ENCODE measurements at places on chromosomes 2 and 18. TPM values are rescaled to one million over a fixed set of nuclear protein-coding genes. Genes with fewer than 3 reads are reported as not detected.

The CHRND gene
- not detected for total RNA-seq

The ACVR1C gene
- total RNA-seq = not detected

The LYPD6 gene
- 0.06 TPM for total RNA-seq

The CDK5R2 gene
- 2.5 TPM for total RNA-seq

The SLC14A1 gene
- not detected for total RNA-seq

The C2orf80 gene
- not detected for total RNA-seq

The CTAGE1 gene
- not detected for total RNA-seq

The OXER1 gene
- not detected for total RNA-seq

The SIX2 gene
- total RNA-seq = 0.39 TPM

The RPE gene
- 68.6 TPM for total RNA-seq

The TWIST2 gene
- 19.4 TPM for total RNA-seq

The FRZB gene
- total RNA-seq = 0.07 TPM

The SERPINB10 gene
- 0.22 TPM for total RNA-seq

The C2orf15 gene
- total RNA-seq = 0.45 TPM

The DDX1 gene
- total RNA-seq = 139 TPM

The SGO2 gene
- 17.0 TPM for total RNA-seq

The RFTN2 gene
- total RNA-seq = not detected
